ENCODE measurements at places on chromosomes 2 and 18.

DNA sequence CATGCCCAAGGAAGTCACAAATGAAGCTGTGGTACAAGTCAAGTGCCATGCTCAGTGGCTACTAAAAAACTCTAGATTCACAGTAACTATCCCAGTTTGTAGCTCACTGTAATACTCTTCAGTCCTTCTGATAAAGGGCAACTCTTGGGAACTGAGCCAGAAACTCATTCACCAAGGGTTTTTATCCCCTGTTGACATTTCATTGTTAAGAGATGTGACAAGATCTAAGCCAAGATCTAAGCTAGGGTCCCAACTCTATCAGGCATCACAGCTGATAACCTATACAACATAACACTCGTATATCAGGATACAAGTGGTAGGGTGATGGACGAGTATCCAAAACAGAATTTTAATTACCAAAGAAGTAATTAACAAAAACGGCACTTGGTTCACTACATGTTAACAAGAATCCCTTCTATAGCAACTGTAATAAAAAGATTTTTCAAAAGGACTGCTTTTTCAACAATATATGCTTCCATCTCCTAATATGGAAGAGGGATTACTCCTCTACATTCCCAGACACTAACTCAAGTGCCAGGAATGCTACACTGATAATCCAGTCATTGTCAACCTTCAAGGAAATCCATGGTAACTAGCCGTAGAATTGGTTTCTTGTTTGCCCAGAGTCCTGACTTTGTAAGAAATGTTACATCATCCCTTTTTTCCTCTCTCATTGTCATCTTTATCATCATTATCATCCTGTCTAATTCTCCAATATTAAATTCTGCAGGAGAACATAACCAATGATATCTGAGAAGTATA lies 111.7 kb downstream of the CDH2 start:
- H3K4me1 ChIP-seq, result no peaks in the 10 kb centered on the region
- no peak overlapping the region for H3K4me3 ChIP-seq
- no peak for ATAC-seq
- no peaks in the 10 kb centered on the region for H3K27me3 ChIP-seq
- H3K36me3 ChIP-seq, result no peaks in the 10 kb centered on the region

DNA sequence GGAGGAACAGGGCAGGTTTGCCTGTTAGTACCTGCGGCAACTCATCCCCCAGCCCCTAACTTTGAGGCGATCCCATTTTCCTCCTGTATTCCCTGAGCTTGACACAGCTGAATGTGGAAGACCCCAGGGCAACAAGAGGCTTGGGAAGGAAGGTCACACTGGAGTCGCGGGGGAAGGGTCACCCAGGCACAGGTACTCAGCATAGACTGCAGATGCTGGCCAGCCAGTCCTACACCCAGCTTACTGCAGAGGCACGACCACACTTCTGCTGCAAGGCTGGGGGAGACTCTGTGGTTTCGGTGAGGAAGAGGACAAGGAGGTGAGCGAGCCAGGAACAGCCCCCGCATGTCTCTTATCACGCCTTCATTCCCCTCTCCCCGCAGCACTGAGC lies 91.5 kb downstream of the MALT1 start:
- H3K4me3 ChIP-seq, result no peak overlapping the region
- H3K27me3 ChIP-seq, result peaks cover 28% of the 10 kb centered on the region
- no peak for ATAC-seq
- no peak overlapping the region for H3K27ac ChIP-seq
- H3K36me3 ChIP-seq, result no peaks in the 10 kb centered on the region

DNA sequence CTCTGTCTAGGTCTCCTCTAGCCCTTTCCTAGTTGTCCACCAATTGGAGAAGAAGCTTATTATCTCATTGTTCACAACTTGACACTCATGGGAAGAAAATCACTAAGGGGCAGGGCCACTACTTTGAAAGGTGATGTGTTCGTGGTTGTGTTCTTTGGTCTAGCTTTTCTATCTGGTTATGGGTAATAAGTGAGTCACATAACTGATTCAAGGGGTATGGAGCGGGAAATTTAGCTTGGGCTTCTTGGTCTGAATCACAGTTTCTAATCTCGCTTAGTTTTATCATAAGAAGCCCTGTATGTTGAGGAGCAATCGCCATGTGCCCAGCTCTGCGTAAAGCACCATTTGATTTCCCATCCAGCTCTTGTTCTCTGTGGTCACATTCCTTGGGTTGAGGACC lies 18.7 kb upstream of the DYTN start:
- no peaks in the 10 kb centered on the region for H3K36me3 ChIP-seq
- H3K27ac ChIP-seq, result no peak overlapping the region
- no peaks in the 10 kb centered on the region for H3K4me1 ChIP-seq
- ATAC-seq, result peak; percentile 96
- peaks cover 12% of the 10 kb centered on the region for H3K27me3 ChIP-seq

- no peaks in the 10 kb centered on the region for H3K36me3 ChIP-seq
Measured at GRCh38 chr2:231318436-231318835, 77.1 kb upstream of the B3GNT7 start.

- no peaks in the 10 kb centered on the region for H3K36me3 ChIP-seq
- no peaks in the 10 kb centered on the region for H3K4me1 ChIP-seq
- ATAC-seq, result no peak
- no peaks in the 10 kb centered on the region for H3K27me3 ChIP-seq
Measured at GRCh38 chr2:99812426-99812825, 322.6 kb upstream of the REV1 start.

DNA sequence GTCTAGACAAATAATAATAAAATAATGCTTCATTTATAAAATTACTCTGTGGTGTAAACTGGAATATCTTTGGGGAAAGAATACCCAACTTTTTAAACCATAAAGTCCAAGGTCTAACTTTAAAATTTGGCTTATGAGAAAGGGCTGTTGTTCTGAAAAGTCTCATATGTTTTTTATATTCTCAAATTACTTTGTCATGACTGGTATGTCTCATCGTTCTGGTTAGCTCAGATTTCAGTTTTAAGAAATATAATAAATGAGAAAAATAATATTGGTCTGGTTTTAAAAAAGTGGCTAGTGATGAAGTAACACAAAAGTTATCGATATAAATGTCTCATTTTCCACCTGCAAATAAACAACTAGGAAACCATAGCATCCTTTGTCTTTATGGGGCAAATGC lies 1658.1 kb downstream of the LRP1B start:
- H3K27me3 ChIP-seq, result no peaks in the 10 kb centered on the region
- ATAC-seq, result no peak
- no peaks in the 10 kb centered on the region for H3K4me1 ChIP-seq
- no peak overlapping the region for H3K27ac ChIP-seq
- H3K4me3 ChIP-seq, result no peak overlapping the region

DNA sequence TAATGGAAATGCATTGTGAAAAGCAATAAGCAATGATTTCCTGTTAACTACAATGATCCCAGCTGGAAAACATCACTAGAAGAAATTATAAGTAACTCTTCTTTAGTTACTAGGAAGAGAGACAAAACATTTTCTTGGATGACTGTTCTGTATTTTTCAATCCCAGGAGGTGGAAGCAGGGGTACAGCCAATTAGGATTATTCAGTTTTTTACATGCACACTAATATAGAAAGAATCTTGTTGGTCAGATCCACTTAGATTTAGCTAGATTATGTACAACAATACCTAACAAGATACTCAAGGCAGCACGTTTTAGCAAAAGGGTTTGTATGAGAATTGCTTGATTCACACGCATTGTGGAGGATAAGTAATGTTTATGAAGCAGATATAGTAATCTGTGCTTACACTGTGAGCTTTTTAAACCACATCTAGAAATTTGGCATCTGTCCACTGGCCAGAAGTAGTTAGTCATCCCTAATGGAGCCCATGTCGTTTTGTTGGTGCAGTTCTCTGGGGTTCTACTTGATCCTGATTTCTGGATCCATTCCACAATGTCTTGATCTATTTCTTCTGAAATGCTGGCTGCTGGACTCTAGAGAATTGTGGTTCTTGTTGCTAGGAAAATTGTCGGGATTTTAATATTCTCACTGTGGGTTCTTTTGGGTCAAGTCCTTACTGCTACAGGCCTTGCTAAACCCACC lies 199.7 kb downstream of the ADCYAP1 start:
- H3K4me1 ChIP-seq, result no peaks in the 10 kb centered on the region
- no peaks in the 10 kb centered on the region for H3K27me3 ChIP-seq
- no peak overlapping the region for H3K27ac ChIP-seq
- no peak for ATAC-seq

All from activated T-helper 17 cell treated with anti-CD3 and anti-CD28 coated beads, Interleukin-2, amount 50 U/mL, for 72 hours (primary cell).